ENCODE measurements at places on chromosomes 11 and 22.
A peak's percentile ranks its signal among the peaks of the same experiment; 100 is the strongest.

- no peak for DNase-seq
Observed at GRCh38 chr11:81237139-81237538, 1496.5 kb downstream of the FAM181B start.

GRCh38 chr11:116893437-116893836, 56.0 kb upstream of the APOA1 start:
- no peak for DNase-seq

GRCh38 chr11:46414466-46414796, 22.9 kb upstream of the CHRM4 start:
- no peak for DNase-seq

DNA sequence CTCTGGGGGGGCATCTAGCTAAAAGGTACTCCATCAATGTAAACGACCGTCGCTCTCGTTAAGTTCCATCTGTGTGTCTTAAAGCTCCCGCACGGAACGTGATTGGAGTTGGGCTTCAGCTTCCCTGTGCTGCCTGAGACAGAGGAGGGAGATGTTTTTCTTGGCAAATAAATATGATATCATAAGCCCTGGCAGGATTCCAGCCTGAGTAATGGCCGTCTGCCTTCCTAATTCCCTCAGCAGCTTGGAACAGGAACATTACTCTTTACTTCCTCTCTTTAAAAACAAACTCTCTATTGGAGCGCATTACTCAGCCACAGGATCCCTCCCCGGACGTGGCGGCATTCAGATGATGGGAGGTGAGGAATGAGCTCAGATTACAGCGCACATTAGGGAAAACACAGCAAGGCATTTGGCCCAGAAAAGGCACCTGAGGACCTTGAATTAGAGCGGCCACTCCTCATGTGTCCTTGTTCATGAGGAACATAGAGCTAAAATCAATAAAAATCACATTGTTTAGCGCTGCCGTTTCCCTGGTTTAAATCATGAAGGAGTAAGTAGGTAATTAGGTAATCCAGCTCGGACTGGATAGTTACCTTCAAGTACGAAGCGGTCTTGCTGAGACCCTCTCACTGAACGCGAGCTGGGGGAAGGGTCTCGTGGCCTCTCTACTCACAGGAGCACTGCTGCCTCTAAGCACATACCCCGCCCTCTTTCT, 230.4 kb downstream of the ST3GAL4 start:
- DNase-seq: no peak

DNA sequence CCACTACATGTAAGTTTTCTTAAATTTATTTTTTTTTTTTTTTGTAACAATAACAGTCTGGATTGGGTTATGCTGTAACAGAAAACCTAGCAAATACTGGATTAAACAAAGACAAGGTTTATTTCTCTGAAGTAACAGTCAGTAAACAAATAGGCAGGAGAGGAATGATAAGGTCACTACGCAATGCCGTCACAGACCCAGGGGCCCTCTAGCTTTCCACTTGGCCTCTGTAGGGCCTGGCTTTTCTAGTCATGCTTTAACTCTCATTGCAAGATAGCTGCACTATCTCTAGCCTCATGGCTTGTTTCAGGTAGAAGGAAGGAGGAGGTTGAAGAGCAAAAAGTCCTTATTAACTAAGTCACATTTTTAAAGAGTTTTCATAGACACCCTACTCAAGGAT, 6.5 kb downstream of the OR10A6 start:
- no peak for DNase-seq

GRCh38 chr11:19677381-19678080, 35.1 kb upstream of the NAV2 start:
- DNase-seq: no peak

GRCh38 chr11:121482231-121483129, 29.7 kb upstream of the SORL1-AS1 start:
- peak; percentile 40 for DNase-seq

DNA sequence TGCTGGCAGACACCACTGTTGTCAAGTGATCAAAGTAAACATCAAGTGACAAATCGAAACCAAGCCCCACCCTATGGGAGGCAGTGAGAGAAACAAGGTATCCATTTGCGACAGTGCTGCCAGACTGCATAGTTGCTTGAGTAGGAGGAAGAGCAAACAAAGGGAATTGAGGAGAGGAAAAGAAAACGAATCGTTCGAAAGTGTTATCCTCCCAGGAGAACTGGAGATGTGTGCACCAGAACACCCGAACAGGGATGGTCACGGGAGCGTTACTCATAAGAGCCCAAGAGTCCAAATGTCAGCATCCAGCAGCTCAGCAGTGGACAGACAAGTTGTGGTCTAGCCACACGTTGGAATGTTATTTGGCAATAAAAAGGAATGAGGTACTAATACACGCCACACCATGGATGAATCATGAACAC, 58.4 kb upstream of the NUP50 start:
- no peak for DNase-seq

DNA sequence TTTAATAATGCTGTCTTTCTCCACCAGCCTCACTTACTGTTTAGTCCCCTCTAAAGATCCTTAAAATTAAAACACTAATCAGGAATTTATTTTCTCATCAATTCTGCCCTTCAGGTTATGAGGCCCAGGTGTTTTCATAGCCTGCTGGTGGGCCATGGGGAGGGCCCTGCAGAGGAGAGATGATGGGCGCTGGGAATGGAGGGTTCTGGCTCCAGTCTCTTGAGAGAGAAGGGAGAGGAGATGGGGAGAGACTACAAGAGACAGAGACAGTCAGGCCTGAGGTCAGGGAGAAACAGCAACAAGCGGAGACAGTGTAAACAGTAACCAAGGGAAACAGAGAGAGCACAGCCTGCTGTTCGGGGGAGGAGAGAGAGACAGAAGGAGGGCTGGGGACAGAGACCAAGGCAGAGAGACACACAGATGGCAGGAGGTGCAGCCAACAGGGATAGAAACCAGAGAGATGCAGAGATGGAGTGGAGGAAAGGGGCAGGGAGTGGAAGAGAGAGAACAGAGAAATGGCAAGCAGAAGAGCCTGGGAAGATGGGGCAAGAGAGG, 187.3 kb upstream of the SYT13 start:
- DNase-seq: no peak

- peak; percentile 46 for DNase-seq
Observed at GRCh38 chr11:19259487-19260345, 19.0 kb upstream of the E2F8 start.

- DNase-seq: no peak
Observed at GRCh38 chr11:35413598-35413997, 5.8 kb downstream of the SLC1A2 start.

- no peak for DNase-seq
Observed at GRCh38 chr22:32555581-32555980, 81.0 kb downstream of the FBXO7 start.

DNA sequence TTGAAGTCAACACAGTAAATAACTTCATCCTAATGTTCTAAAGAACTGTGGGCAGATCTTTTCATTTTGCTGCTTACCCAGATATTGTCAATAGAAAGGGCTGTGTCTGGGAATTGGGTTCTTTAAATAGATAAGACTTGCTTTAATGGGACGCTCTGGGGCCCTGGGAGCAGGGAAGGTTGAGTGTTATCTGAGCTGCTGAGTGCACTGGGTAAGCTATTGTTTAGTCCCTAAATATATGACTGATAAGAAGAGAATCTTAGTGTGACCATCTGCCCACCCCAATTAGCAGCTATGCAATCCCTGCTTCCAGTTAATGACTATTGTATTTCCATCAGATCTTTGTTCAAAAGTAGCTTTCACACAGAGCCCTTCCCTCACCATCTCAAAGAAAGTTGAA, 44.4 kb downstream of the ARHGAP42 start:
- no peak for DNase-seq

GRCh38 chr11:74746868-74747267, 1.8 kb upstream of the RNF169 start:
- DNase-seq: no peak

DNA sequence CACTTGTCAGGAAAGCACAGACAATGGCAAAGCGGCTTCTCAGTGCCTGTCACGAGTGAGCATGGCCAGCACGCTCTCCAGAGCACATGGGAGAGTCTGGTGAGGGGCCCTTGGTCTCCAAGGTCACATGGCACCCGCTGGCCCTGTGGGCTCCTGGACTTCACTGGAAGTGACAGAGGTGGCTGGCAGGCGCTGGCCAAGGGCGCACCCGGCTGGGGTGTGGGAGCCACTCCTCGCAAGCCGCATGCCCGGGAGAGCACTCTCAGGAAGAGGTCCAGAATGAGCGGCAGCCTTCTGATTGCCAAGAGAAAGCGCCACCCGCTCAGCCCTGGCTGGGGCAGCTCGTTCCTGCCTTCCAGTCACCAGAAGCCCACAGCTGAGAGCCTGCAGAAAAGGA, 17.1 kb upstream of the MOB2 start:
- DNase-seq: no peak

GRCh38 chr11:100442017-100442416, 245.1 kb upstream of the ARHGAP42 start:
- no peak for DNase-seq

- no peak for DNase-seq
Observed at GRCh38 chr11:128757886-128758612, 64.2 kb downstream of the FLI1 start.

- DNase-seq: no peak
Observed at GRCh38 chr11:119743006-119743405, 14.0 kb upstream of the NECTIN1 start.

DNA sequence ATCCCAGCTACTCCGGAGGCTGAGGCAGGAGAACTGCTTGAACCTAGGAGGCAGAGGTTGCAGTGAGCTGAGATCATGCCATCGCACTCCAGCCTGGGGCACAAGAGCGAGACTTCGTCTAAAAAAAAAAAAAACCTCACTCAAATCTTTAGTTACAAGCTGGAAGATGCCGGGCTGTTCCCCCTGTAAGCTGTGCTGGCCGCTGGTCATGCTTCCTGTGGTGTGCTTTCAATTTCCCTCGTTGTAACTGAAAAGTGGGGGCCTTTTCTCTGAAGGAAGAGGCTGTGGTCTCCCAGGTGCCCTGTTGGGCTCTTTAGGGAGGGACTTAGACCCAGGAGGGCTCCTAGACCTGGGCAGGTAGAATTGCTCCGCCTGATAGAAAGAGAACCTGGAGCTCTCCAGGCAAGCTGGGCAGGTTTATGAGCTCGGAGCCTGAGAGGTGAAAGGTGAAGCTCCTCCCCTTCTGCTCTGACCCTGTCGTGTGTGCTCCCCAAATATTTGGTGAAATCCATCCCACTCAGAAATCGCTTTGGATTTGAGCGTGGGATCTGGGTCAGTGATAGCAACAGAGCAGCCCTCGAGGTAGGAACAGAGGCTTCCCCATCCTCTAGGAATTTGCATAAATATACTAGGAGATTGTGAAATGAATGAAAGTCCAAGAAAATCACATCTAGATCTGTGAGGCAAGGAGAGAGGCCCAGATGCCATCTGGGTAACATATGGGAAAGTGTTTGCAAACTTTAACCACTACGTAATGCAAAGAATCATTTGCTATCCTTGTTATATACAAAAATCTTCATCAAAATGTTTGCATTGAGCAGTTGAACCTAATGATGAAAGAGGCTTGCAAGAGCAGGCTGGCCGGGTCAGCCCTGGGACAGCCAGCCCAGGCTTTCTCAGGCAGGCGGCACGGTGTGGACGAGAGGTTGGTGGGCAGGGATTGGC, 154.3 kb downstream of the FBXO7 start:
- no peak for DNase-seq

DNA sequence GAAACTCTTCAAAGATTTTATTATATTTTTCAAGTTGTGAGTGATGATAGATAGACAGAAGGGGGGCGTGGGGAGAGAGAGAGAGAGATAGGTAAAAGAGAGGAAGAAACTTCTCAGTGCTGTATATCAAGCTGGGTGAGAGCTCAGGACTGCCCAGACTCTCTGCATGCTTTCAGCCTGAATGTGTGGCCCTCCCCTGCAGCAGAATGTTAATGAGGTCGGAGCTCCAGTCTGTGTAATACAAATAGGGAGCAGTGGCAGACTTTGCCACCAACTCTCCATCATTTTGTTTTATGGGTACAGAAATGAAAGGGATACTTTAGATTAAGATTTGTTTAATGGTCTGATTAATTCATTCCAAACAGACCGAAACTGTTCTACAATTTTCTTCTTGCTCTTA, 752.8 kb downstream of the OPCML start:
- DNase-seq: no peak

DNA sequence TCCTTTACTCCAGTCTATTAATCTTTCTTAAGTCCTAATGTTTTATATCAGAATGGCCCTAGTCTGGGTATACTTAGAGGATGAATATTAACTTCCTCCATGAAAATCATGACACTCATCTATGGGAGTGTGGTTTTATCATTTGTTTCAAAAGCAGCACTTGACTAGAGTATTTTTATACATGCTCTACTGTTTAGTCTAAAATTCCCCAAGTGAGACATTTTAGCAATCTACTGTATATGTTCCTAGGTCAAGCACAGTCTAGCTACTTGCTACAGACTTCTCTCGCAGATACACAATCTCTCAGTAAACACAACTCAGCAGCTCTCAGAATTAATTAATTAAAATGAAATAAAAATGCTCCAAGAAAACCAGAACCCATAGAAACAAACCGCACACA, 2.9 kb upstream of the HBB start:
- no peak for DNase-seq

Measured in activated CD4-positive, alpha-beta T cell treated with anti-CD3 and anti-CD28 coated beads, Interleukin-2, amount 50 U/mL, for 4 hours (primary cell).